ENCODE measurements at places on chromosomes 4 and X.

DNA sequence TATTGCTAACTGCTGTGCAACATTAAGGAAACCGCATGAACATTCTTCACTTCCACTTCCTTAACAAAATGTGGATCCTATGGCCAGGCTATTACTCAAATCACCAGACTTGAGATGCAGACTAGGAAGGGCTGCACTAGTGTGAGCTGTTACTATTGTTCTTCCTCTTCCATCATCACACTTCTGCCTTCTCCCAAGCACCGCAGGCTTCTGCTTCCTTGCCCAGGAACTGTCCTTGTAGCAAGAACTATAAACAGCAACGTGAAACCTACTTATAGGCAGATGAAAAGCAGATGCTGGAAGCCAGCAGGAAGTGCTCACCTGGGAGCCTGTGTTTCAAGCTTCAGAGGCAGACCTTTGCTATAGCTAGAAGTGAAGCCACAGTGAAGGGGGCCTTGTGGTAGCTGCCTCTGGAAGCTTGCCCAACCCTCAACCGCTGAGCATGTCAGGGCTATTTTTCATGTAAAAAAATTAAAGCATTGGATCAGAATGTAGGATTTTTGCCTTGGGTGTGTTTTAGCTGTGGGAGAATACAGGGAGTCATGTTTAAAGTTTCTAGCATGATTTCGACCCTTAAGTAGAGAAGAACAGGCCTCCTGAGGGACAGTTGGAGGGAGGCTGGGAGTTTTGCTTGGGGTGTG is 43.9 kb downstream of the CLNK start:
- DNase-seq, result no peak

- no peak for DNase-seq
These were observed 867.6 kb downstream of the FAT4 start for GRCh38 chr4:126182336-126182735.

GRCh38 chrX:5957506-5957905 is 271.2 kb downstream of the NLGN4X start:
- no peak for DNase-seq

- no peak for DNase-seq
These were observed 38.7 kb upstream of the MSX1 start for GRCh38 chr4:4820739-4821138.

- no peak for DNase-seq
These were observed 37.2 kb downstream of the WDR44 start for GRCh38 chrX:118383120-118383519.

DNA sequence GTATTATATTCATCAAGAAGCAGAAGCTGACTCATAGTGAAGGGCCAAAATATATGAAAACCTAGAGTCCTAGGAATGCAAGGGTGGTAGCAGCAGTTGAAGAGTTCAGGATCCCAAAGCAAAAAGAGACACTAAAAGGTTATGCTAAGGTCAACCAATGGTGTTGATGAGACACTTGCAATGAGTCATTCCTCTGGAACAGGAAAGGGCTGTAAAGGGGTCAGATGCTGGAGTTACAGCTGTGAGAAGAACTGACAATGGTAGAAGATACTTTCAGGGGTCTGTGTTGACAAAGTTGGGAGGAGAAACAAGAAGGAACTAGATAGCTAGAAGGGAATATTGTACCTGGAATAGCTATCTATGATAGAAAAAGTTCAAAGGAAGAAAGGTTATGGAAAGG is 47.5 kb downstream of the ZGRF1 start:
- no peak for DNase-seq

DNA sequence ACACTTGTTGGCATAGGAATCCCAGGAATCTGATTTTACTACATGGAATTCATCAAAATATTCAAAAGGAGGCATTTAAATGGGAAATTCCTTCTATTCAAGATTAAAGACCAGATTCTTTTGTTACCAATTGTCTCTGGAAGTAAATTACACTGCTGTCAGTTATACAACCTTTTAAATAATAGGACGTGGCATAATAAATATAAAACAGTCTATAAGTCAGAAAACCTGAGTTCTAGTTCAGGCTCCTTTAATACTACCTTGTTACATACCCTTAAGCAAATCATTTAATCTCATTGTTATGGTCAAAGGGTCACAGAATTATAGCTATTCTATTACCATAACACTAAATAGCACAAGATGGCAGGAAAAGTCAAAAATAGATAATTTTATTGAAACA is 18.8 kb downstream of the COL4A6 start:
- DNase-seq, result no peak

- no peak for DNase-seq
These were observed 481.0 kb downstream of the SPRY1 start for GRCh38 chr4:123877551-123877950.

DNA sequence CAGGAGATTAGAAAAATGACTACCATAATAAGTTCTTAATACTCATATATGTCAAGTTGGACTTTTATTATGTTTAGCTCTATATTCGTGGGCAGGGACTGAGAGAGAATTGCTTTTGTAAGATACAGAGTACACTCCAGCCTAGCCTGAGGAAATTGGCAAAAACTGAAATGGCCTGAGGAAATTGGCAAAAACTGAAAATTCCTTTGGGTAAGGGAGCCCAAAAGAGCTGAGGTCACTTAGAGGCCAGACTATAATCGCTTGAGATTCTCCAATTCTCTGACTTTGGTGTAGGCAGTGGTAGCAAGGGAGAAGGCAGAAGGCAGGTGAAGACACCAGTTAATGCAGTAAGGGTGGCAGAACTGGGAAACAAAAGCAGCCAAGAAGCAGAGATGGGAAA is 124.5 kb upstream of the HCCS start:
- no peak for DNase-seq

GRCh38 chrX:10190367-10190766 is 33.6 kb downstream of the CLCN4 start:
- DNase-seq, result no peak

GRCh38 chrX:53257166-53257565 is 24.2 kb downstream of the IQSEC2 start:
- no peak for DNase-seq

GRCh38 chr4:117596917-117597480 is 437.3 kb upstream of the NDST3 start:
- DNase-seq, result no peak

- DNase-seq, result no peak
These were observed 500.1 kb downstream of the TRAM1L1 start for GRCh38 chr4:116585246-116585645.

DNA sequence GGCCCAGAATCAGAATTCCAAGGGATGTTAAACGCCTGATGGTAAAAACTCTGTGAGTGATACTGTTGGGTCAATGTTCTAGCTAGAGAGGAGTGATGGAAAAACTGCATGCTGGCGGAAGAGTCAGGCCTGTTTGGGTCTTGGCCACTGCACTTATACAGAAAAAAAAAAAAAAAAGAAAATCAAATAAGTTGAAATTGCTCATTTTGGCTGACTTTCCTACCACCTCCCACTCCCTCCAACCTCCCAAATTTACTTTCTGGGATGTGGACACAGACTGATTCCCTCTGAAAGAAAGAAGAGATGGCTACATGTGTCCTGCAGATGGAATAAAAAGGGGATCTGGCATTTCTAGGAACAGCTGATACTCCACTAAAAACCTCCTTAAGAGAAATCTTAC is 234.1 kb upstream of the GIMD1 start:
- DNase-seq, result no peak

- no peak for DNase-seq
These were observed 160.6 kb upstream of the WDFY3 start for GRCh38 chr4:85126991-85127591.
